ENCODE measurements at places on chromosomes 1 and 21.
A peak's percentile ranks its signal among the peaks of the same experiment; 100 is the strongest.

GRCh38 chr1:212507369-212507768 lies 74.6 kb downstream of the NENF start:
- DNase-seq, result no peak

DNA sequence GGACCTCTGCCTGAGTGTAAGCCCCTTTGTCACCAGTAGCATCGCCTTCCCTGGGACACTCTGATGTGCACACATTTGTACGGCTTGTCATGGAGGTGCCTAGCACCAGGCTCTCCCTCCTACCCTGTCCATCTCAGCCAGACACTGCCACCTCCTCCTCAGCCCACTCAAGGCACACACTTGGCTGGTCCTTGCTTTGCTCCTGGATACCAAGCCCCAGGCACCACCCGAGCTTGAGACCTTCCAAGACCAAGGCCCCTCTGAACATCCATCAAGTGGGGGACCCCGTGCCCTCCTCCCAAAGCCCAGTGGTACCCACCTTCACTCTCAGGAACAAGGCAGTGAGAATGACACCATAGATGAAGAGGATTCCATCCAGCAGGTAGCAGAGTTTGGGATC lies 78.0 kb downstream of the CD247 start:
- no peak for DNase-seq

DNA sequence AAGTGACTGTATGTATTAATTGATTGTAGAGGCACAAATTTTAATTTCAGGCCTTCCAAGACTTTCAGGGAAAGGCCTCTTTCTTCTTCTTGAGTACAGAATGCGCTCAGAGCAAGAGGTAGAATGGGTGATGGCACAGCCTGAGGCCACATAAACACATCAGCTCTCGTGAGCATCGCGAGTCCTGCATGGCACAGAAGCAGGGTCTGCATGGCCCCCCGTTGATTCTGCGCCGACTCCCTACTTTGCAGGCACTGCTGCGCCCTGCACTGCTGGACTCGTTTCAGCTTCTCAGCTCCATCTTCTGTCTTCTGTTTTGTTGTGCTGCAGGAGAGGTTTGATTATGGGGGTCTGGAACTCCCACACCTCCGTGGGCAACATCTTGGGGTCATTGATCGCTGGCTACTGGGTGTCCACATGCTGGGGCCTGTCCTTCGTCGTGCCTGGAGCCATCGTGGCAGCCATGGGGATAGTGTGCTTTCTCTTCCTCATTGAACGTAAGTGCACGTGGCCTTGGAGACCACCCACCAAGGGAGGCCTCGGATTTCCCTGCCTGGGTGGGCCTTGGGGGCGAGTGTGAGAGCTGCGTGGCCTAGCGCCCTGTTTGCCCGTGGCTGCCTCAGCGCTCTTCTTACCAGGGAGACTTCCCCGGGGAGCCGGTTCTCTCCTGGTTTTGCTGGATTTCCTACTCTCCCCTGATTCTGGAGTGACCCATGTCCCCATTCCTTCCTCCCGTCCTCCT lies 29.6 kb downstream of the SLC37A1 start:
- no peak for DNase-seq

- no peak for DNase-seq
Measured at GRCh38 chr1:219682788-219683187, 69.9 kb upstream of the ZC3H11B start.

GRCh38 chr1:15206418-15207030 lies 40.5 kb upstream of the FHAD1 start:
- no peak for DNase-seq

- no peak for DNase-seq
Measured at GRCh38 chr1:29498126-29499103, 262.1 kb downstream of the PTPRU start.

DNA sequence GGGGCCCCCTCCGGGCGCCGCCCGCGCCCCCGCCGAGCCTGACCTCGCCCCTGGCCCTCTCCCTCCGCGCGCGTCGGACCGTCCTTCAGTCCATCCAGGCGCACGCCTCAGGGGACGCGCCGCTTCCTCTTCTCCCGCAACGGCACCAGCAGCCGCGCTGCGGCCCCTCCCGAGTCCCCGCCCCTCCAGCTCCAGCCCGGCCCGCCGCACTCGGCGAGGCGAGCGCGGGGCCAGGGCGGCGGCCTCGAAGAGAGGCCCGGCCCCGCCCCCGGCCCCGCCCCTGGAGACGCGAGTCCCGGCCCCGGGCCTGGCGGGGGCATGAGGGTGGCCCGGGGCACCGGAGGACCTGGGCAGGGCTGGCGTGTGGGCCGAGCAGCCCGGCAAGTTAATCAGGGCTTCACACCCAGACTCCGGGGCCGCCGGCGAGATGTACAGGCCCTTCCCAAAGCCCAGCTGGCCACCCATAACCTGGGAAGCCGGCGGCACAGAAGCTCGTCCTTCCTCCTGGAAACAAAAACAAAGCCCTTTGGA lies at the start of gene IGSF3:
TSS of gene IGSF3 (minus strand) at position 159 of the 531 bp plus-strand sequence. CDS start 1,407 bp downstream, outside the sequence.
- DNase-seq, result peak; percentile 47

DNA sequence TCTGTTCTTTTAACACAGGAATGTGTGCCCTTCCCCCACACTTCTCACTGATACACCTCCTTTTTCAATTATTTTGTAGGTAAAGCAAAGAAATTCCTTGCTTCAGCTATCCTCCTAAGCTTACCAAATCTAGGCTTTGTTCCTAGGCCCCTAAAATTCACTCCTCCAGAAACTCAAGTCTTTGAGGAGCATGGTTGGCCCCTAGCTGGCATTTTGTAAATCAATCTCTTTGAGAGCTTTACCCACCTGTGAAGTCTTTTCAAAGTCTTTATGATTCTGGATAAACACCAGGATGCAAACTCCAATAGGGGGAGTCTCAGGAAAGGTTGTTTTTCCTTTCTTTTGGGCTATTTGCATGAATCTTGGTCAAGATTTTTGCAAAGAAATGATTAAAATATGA lies 82.9 kb upstream of the ZNF644 start:
- DNase-seq, result no peak

- DNase-seq, result no peak
Measured at GRCh38 chr1:3068564-3069431, at the start of gene PRDM16. Gene PRDM16 (plus strand): TSS chr1:3069203. CDS start chr1:3069260, 57 bp downstream.

DNA sequence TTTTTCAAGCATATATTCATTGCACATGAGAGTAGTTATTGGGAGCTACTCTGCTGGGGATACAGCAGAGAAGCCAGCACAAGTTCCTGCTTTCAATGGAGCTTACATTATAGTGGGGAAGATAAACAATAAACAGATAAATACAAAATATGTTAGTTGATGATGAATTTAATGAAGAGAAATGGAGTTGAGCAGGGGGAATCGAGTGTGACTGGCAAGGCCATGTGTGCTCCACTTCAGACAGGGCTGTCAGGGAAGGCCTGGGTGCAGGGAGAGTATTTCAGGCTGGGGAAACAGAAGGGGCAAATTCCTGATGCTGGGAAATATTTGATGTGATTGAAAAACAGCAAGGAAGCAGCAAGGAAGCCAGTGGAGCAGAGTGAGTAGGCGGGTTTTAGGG lies 21.2 kb upstream of the BRDT start:
- DNase-seq, result no peak

- no peak for DNase-seq
Measured at GRCh38 chr1:14138687-14139086, 438.7 kb downstream of the PRDM2 start.

- no peak for DNase-seq
Measured at GRCh38 chr1:62722796-62723195, 34.6 kb upstream of the DOCK7 start.

DNA sequence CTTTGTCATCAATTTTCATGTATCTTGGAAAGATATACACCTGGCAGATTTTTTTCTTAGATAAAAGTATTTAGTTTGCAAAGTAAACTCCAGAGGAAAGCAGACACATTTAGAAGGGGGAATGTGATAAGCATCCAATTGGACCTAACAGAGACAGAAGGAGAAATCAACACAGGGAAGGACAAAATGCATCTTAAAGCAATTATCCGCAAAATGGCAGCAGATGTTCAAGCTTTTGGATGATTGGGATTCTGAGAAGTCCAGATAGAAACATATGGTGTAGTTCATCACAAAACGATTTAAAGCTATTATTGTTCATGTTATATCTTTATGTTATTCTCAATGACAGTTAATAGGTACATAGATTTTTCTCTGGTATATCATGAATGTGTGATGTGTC lies 1153.1 kb upstream of the B3GALT2 start:
- DNase-seq, result no peak

GRCh38 chr1:24547195-24547594 lies 8.7 kb upstream of the NCMAP start:
- DNase-seq, result no peak

DNA sequence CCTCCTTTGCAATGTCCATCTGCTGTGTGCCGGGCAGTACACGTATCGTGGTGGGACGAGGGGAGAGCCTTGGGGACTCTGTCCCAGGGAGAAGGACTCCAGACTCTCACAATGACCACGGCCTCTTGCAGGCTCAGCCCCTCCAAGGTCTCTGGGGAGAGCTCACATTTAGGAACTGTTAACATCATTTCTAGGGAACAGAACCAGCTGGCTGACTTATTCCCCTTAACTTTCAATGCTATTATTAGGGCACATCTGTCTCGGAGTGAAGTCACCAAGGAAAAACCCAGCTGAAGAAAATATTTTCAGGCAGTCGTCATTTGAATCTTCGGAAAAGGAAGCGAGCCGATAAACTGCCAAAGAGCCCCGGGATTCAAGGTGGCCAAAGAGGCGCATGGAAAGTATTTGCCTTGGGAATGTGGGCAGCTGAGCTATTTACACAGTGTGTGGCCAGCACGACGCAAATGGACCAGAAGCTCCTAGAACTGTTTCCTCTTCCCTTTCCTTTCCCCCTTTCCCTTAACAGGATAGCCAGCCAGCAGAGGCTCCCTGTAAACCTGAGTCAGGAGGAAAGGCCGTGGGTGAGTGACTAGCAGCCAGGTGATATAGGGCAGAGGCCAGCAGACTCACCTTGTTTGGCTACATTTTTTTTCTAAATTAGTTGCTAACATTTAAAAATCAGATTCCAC lies 74.5 kb downstream of the ITPKB start:
- DNase-seq, result no peak

GRCh38 chr1:151502035-151502700 lies 9.0 kb upstream of the CGN start:
- DNase-seq, result no peak

GRCh38 chr1:61782771-61783170 lies 40.5 kb downstream of the PATJ start:
- peak; percentile 50 for DNase-seq
